Stimulated activated CD8-positive, alpha-beta memory T cell treated with anti-CD3 and anti-CD28 coated beads, Interleukin-2, amount 100 ng/mL, for 48 hours (primary cell): ENCODE measurements at places on chromosomes 2 and 18.

DNA sequence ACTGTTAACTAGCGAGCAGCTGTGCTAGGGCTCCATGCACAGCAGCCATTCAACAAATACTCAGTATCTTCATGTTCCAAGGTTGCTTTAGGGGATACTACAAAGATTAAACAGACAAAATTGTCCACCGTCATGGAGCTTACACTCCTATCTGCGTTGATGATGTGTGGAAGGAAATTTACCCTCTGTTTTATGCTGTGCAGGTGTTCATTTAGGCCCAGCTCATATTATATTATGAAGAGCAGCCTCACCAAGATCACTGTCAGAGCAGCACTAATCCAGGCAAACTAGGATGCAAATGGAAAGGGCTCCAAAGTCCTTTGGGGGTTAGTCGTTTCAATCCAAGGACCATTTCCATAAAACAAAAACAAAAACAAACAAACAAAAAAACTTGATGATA is 13.4 kb upstream of the WIPF1 start:
- DNase-seq = no peak

DNA sequence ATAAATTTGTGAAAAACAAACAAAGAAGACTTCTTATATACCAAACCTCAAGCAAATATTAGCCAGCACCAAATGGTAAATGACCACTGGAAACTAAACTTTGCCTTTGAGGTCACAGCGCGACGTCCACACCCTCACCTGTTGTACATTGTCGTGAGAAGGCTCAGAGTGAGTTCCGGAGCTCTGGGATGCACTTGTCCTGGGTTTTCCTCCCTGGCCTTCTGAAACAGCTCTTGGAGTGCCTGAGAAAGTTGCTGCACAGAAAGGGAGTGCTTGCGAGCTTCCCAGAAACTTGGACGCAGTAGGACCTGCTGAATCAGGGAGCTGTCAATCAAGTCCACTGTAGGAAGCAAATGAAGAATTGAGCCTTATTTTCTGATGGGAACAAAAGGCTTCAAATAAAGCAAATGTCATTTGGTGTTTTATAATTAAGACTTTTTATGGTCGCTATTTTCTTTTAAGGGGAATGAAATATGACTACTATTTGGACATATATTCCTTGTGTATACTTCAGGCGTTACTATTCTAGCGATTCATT is 11.0 kb downstream of the DYTN start:
- no peak for DNase-seq

GRCh38 chr2:11589316-11589940 is 55.6 kb downstream of the GREB1 start:
- no peak for DNase-seq

DNA sequence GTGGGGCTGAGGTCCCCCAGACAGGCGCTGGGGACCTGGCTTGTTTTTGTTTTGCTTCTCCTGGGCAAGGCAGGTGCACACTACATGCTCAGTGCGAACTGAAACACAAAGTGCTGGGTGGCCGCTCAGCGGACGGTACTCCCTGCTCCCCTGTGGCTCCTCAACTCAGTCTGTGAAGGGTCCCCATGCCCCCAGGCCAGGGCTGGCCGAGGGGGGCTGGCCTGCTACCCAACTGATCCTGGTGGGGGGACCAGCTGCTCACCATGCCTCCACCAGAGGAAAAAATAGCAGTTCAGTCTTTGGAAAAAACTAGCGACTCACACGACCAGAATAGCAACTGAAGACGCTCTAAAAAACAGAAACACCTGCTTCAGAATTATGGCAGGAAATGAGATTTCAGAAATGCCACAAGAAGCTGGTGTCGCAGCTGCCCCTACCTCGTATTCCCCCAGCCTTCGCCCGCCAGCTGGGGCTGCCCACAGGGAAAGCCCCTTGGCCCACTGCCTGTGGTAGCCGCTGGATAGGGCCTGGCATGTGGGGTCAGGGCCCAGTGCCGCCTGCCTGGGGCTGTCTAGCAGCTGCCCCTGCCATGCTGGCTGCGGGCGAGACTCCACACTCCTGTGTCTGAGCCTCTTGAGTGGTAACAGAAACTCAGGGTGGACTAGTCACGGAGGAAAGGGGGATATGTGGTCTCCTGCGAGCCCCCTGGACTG is 43.7 kb downstream of the MEX3C start:
- DNase-seq = peak; percentile 53

DNA sequence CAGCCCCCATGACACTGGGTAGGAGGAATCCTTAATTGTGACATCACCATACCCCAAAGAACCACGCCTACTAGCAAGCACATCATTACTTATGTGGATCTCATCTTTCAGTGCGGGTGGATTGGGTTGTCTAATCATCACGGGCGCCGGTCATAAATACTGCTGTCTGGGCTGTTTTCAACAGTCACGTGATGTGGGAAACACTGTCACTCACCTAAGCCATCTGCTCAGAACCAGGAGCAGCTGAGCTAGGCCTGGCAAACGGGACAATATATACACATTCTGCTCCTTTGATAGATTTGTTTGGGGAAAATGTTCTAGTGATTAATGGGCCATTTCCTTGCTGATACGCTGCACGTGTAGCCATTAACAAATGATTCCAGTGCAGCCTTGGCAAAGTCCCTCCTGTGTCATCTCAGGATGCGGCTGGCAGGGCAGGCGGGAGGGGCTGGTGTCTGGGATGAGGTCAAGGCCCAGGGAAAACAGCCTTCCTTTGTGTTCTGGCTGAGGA is 145.9 kb upstream of the COPS8 start:
- DNase-seq = no peak

DNA sequence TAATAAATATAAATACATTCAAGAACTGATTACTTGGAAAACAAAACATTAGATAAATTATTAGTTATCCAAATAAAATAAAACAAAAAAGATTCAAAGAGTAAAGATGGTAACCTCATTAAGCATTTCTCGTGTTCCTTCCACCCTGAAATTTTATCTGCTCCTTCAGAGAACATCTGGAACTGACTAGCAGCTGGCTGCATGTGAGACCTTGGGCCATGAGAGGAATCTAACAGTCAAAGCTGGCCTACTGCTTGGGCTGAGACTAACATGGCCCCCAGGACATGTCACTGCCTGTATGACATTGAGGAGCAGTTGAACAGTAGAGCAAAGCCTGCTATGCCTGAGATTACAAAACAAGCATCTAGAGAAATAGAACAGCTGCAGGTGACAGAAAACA is 208.5 kb upstream of the ZSWIM2 start:
- no peak for DNase-seq

DNA sequence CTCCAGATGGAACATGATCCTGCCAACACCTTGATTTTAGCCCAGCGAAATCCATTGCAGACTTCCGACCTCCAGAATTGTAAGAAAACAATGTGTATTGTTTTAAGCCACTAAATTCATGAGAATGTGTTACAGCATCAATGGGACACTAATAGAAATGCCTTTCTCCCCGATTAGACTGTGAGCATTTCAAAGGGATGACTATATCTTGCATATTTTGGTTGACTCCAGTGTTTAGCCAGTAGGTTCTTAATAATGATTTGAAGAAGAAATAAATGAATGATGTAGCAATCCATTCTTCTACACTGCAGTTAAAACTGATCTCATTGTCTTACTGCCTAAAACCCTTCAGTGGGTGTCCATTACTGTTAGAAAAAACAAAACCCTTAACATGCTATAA is 67.4 kb upstream of the ACVR1C start:
- DNase-seq = no peak

GRCh38 chr18:48098007-48098406 is 167.5 kb upstream of the SMAD2 start:
- no peak for DNase-seq

- DNase-seq = no peak
Observed at GRCh38 chr2:224156436-224156835, 117.3 kb upstream of the SERPINE2 start.

DNA sequence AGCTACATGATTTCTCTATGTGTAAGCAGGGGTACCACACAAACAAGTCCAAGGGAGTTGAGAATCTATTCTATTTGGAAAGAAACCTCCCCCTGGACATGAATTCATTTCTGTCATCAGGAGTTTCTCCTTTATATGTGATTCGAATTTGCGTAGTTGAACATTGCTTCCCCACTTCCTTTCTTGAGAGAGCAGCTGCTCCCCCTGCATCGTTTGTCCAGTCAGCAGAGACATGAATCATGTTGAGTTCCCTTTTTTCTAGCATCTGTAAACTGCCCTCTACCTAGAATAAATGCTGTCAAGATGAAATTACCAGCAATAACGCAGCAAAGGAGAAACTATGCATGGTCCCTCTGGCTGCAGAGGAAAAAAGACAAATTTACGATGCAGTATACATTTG is 73.8 kb downstream of the KIF5C start:
- DNase-seq = no peak

DNA sequence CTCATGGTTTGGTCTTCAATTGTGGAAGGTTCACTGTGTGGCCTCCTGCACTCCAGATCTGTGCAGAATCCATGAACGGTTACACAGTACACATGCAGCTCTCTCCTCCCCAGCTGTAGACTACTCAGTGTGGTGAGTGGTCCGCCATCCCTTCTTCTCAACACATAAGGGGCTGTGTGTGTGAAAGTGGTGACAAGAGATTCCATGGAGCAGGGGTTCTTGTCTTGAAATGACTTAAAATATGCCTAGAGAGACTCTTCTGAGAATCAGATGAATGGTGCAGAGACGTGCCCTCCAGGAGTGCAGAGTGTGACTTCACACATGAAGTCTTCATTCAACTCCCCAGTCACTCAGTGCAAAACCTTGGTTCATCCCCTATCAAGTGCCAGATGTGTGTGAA is 151.0 kb upstream of the COPS8 start:
- no peak for DNase-seq

GRCh38 chr2:12155303-12156051 is 409.0 kb downstream of the LPIN1 start:
- DNase-seq = no peak

- no peak for DNase-seq
Observed at GRCh38 chr2:189309331-189309730, 129.8 kb upstream of the COL5A2 start.

- DNase-seq = no peak
Observed at GRCh38 chr2:10884574-10884975, 27.2 kb upstream of the KCNF1 start.

GRCh38 chr2:236449167-236449761 is 120.4 kb upstream of the ACKR3 start:
- no peak for DNase-seq

- no peak for DNase-seq
Observed at GRCh38 chr2:119225105-119225865, 1.7 kb downstream of the STEAP3 start.
